NCI-H187 treated with DMSO at 0.1 percent for 48 hours (cell line): ENCODE measurements at places on chromosomes 7 and 10.

- DNase-seq = no peak
These were observed 22.8 kb downstream of the CDK14 start for GRCh38 chr7:90618876-90619275.

DNA sequence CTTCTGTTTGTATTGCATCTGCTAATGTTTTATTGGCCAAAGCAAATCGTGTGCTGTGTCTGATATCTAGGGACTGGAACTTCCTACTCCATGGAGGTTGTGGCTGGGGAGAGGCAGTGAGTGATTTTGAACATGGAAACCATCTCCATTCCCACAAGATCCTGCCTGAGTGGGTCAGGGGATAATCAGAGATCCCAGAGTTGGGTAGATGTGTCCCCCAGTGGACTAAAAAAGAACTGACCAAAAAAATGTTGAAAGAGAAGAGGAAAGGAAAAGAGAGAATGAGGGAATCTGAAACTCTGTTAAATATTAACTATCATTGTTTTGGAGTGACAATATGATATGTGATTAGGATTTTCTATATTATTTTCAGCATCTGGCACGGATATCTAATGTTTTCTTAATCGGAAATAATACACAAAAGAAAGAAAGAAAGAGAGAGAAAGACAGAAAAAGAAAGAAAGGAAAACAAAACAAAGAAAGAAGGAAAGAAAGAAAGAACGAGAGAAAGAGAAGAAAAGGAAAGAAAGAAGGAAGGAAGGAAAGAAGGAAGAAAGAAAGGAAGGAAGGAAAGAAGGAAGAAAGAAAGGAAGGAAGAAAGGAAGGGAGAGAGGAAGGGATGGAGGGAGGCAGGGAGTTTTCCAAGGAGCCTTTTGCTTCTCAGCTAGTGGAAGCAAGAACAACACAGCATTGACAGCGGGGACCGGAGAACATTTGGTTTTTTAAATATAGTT, 638.5 kb downstream of the CCSER2 start:
- DNase-seq = no peak

- DNase-seq = no peak
These were observed 268.4 kb downstream of the GLRX3 start for GRCh38 chr10:130404476-130405055.

DNA sequence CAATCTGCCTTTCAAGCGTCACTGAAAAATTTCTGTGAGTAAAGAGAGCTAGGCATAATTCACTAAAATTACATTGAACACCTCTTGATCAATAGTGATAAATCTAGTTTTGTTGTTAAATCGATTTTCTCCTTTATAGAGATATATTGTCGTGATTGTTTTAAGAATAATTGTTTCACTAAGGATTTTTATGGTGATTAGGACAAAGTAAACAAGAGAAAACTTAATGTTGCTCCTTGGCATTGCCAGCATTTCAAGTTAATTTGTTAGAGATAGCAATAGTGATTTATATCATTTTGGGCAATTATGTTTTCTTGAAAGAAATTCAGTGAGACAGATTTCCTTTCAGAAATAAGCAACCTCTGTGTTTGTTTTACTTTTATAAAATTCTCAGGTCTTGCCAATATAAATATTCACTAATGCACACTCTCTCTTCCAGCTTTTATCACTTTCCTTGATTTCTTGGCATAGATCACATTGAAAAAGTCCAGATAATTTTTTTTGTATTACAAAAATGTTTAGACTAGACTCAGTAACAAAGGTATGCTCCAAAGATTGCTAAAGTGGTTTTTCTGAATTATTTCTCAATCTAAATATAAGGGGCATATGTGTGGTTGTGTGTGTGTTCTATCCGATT, 538.7 kb downstream of the TFEC start:
- no peak for DNase-seq

- no peak for DNase-seq
These were observed 62.1 kb upstream of the PRSS58 start for GRCh38 chr7:142319970-142320369.

- no peak for DNase-seq
These were observed 1.7 kb downstream of the ESYT2 start for GRCh38 chr7:158827411-158828132.

- no peak for DNase-seq
These were observed 131.0 kb downstream of the AASS start for GRCh38 chr7:122013065-122013464.

GRCh38 chr7:106335814-106336213, 51.0 kb upstream of the NAMPT start:
- no peak for DNase-seq
